Activated CD4-positive, CD25-positive, alpha-beta regulatory T cell (primary cell): ENCODE measurements at places on chromosomes 6 and 20.

- no peak for DNase-seq
Measured at GRCh38 chr6:33962246-33963027, 158.6 kb upstream of the MLN start.

DNA sequence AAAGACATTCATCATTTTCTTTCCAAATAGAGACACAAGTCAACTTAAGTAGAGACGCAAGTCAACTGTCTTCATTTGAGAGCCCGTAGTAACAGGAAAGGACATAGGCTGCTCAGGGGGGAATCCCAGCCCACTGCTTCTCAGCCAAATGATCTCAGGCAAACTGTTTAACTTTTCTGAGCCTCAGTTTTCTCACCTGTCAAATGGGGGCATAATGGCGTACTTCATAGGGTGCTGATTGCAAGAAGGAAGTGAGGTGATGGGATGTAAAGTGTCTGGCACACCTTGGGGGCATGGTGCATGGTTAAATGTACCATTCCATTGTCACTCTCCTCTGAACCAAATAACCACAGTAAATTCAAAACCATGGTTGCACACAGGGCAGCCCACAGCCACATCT, 96.5 kb downstream of the EYA2 start:
- no peak for DNase-seq

- DNase-seq: peak; percentile 78
Measured at GRCh38 chr6:122399348-122400120, at the start of gene HSF2. Gene HSF2 (plus strand): TSS chr6:122399652. CDS start chr6:122399738, 86 bp downstream.

GRCh38 chr6:141783585-141783984, 349.1 kb upstream of the GJE1 start:
- DNase-seq: no peak

- DNase-seq: no peak
Measured at GRCh38 chr6:143581835-143582480, 70.4 kb upstream of the FUCA2 start.

DNA sequence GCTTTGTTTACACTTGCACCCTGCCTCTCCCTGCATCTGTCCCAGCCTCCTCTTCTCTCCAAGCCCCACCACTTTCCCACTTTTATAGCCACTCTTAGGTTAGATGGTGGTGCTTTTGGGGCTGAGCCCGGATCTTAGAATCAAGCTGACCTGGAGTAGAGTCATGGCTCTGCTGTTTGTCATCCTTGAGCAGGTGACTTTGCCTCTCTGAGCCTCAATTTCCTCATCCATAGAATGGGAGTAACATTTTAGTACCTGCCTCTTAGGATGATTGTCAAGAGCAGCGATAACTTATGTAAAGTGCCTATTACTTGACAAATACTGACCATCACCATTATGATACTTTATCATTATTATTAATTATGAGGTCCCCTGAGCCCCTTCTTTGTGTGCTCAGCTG, 48.2 kb downstream of the CPNE5 start:
- DNase-seq: no peak

GRCh38 chr6:90303039-90303438, 6.4 kb upstream of the BACH2 start:
- DNase-seq: no peak

DNA sequence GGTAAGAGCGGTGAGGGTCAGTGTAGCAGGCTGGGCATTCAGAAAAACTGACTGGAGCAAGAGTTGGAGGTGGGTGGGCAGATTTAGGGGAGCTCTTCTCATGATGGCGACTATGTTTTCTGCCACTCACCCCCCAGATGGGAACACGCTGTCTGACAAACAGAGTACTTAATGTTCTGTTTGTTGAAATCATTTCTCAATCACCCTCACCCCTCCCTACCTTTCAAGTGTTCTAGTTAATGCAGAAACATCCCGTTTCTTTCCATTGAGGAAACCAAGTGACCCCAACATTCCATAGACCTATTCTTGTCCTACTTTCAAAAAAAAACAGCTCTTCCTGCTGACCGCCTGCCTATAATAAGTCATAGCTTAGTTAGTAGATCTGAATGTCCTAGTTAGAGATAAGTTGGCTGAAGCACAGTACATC, 132.5 kb upstream of the NEDD9 start:
- no peak for DNase-seq

GRCh38 chr20:25361287-25361683, 29.4 kb downstream of the ABHD12 start:
- no peak for DNase-seq

GRCh38 chr20:62516338-62516737, 40.5 kb upstream of the GATA5 start:
- DNase-seq: no peak

DNA sequence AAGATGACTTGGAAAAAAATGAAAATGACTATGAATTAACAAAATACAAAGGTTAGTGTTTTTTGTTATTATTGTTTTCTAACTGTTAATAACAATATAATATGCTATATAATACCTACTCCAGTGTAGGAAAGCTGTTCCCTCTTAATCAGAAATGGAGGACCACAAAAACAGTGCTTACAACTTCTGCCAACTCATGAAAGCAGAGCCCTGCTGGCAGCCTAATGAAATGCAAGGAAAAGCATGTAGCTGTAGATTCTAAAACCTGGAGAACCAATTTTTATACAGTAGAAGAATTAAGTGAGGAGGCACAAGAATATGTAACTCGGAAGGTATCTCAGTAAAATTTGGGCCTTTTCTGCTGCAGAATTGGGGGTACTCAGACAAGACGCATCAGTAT, 29.4 kb downstream of the PHIP start:
- DNase-seq: no peak

DNA sequence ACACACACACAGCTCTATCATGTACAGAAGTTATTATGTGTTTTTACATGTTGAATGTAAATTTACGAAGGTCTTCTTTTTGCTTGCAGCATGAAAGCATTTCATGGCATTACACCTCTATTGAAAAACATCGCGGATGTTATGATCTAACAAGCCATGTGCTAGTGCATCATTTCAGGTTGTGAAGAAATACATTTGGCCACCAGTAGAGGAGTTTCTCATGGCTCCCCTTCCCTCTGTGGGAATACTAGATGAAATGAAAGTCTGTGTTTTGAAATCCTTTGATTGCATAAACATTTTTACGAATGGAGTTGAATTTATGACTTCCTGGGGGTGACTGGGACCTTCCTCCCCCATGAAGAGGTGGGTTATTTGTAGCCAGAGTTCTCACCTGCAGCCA, 17.7 kb downstream of the MAS1 start:
- DNase-seq: no peak

DNA sequence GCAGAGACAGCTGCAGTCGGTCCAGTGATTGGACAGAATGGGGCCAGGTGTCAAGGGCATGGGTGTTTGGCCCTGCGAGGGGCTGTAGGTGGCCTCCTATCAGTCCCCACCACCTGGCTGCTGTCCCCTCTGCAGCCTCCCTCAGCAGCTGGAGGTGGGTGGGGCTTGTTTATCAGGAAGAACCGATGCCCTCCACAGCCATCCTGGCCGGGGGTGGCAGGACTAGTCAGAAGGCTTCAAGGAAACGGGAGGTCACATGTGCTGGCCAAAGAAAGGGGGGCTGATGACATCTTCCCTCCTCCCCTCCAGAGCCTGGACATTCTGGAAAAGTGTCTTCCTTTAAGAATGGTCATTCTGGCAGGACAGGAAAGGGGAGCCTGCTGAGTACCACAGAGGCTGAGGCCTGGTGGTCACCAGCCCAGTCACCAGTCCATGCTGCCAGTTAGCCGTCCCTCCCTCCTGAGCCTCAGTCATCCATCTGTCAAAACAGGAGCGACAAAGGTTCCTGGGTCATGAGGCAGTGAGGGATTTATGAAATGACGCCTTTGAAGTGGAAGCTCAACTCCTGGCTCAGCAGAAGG, 4.1 kb downstream of the FAM210B start:
- no peak for DNase-seq

GRCh38 chr20:59577037-59577808, 27.1 kb upstream of the PHACTR3 start:
- no peak for DNase-seq

DNA sequence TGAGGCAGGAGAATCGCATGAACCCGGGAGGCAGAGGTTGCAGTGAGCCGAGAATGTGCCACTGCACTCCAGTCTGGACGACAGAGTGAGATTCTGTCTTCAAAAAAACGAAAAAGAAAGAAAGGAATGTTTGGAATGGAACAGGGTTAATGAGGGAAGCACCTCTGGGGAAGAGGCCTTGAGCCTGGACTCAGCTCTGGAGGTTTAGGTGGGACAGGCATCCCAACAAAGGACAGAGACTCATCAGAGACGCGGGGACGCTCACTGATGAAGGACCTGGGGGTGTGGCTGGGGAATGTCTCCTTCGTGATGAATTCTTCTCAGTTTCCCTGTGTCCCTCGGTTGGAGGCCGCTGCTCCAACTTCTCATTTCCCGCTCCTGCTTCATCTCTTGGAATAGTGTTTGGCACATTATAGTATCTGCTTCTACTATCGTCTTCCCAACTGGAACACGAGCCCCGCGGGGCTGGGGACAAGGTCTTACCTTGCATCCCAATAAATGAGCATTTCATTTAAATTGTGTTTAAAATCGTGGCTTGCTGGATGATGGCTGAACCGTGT, 27.6 kb downstream of the KIF25 start:
- no peak for DNase-seq

GRCh38 chr20:12055161-12055560, 137.5 kb downstream of the BTBD3 start:
- DNase-seq: no peak

DNA sequence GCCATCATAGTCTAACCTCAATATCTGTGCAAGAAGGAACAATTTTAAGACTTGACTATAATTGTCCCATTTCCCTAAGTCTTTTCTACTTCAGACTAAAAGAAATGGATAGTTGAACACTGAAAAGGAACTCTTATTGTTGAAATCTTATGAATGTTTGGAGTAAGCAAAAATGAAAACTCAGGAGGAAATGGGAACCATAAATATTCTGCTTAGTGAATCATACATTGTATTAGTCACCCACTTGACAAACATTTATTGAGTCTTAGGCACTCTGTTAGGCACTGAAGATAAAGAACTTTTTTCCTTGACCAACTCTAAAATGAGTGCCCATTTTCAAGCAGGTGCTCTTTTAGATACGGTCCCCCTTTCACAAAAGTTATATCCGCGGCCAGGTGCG, 8.7 kb downstream of the CCDC170 start:
- DNase-seq: no peak

DNA sequence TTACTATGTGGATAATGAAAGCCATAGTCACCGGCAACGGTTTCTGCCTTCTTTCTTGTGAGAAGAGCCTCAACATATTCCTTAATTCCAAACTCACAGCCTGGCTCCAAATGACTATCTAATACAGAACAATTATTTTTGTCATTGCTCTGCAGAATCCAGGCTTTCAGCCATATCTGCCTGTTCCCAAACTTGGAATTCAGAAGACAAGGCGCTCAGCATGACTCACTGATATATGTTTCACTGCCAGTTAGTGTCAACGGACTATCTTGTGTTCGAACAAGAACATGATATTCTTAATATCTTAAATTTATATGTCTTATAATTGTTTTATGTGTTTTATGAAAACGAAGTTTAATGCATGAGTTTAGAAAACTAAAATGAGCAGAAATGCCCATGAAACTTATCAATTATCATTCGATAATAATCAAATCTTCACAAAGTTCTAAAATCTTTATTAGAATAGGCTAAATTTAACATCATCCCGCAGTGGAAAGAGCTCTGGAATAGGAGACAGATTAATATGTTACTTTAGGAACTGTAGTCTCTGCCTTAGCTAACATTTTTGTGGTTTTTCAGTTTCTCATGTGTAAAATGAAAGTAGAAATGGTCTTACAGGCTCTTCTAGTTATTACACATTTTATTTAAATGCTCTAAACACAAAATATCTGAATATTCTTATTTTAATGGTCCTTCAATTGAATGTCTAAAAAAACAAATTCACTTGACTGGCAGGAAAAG, 669.3 kb upstream of the GJE1 start:
- DNase-seq: no peak

GRCh38 chr6:104003803-104004516, 855.8 kb downstream of the HACE1 start:
- no peak for DNase-seq

DNA sequence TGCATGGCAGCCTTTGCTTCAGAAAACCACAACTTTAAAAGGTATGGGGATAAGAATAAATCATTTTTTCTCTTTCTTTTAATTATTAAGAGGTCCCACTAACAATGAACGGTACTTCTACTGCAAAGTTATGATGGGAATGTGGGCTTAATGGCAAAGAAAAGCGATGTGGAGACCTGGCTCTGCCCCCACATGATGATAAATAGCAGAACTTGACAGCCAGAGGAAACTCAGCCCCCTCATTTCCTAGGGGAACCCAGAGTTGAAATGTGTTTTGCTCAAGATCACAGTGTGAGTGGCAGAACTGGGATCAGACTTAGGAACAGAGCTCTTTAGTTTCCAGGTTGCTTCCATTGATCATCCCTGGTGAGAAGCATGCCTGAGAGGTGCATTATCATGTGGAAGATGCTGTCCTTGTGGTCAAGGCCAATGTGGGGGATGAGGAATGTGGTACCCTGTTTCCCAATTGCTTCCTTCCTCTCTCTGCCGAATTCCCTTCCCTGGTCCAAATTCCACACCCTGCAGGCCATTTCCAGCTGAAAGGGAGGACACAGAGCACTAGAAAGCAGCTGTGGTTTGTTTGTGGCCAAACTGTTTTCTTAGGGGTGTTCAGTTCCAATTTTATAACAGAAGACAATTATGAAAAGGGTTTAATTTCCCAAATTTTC, 66.0 kb downstream of the BACH2 start:
- no peak for DNase-seq

DNA sequence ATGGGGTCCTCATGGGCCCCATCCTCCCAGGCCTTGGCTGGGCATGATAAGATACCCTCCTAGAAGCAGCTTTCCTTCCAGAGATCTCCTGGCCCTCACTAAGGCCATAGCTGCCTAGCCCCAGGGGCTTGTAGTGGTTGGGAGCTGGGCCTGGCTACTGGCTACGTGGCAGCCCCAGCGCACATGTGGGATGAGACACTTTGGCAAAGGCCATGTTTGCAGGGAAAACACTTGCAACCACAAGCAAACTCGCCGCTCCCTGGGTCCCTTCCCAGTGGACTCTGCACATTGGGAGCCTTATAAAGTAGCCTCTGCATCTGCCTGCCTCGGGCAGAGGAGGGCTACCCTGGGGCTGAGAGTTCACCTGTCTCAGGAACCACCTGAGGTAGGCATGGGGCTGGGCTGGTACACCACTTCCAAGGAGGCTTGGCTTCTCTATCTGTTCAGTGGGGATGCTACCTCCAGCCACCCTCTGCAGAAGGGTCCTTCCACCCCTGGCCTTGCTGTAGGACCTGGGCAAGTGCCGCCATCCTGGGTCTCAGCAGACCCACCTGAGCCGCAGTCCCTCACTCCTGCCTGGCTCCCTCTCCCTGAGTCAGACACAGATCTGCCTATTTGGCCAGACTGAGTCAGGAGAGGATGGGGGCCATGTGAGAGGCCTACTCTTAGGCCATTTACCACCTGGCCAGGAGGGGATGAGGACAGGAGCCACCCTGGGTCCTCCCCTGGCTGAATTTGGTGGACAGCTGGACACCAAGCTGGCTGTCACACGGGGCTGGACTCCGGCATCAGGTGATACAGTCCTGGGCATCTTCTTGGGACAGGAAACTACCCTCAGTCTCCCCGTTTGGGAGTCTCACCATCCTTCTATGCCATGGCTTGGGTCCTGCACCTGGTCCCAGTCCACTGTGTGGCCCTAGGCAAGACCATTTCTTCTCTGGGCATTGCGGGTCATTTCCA, at the start of gene BPIFB2:
BPIFB2 (plus strand) TSS at position 329 of the 960 bp plus-strand sequence. CDS start 871 bp downstream, outside the sequence.
- no peak for DNase-seq
